Effector memory CD8-positive, alpha-beta T cell (primary cell): ENCODE measurements at places on chromosomes 5 and 9.

GRCh38 chr9:95082401-95083084 is 235.0 kb downstream of the FANCC start:
- no peak for DNase-seq

DNA sequence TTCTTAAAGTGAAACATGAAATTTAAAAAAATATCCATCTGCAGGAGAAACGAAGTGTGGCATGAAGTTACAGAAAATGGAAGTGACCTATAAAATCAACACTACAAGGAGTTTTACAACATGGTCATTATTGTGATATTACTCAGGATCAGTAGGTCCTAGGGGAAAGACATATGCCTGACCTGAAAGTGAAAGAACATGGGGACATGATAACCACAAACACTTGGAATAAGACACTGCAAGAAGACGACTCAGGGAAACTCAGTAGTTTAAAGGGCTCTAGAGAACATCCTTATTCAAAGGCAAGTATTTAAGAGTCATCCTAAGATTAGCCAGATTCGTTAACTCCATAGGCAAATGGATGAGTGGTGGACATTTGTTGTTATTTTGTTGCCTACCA is 19.9 kb upstream of the LPAR1 start:
- DNase-seq, result no peak

DNA sequence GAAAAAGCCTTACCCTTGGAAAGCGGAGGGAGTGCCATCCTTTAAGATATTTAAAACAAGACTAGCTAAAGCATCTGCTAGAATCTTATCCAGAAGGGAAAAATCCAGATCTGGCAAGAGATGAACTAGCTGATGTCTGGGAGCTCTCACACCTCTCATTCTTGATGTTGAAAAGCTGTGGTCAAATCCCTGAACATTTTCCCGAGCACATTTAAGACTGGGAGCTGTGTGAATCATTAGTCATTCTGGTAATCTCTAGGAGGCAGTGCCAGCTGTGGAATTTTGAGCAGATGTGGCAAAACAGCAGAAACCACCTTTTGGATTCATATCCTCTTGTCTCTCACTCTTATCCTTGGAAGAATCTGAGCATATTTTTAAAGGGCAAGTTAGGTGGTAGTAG is 218.0 kb downstream of the MAN2A1 start:
- no peak for DNase-seq

GRCh38 chr9:108060175-108060574 is 570.6 kb upstream of the KLF4 start:
- DNase-seq, result no peak

GRCh38 chr9:17551023-17551422 is 27.8 kb upstream of the SH3GL2 start:
- no peak for DNase-seq

GRCh38 chr5:77171141-77171910 is 39.2 kb upstream of the PDE8B start:
- no peak for DNase-seq

GRCh38 chr5:60228676-60229075 is 335.1 kb upstream of the PDE4D start:
- DNase-seq, result no peak

DNA sequence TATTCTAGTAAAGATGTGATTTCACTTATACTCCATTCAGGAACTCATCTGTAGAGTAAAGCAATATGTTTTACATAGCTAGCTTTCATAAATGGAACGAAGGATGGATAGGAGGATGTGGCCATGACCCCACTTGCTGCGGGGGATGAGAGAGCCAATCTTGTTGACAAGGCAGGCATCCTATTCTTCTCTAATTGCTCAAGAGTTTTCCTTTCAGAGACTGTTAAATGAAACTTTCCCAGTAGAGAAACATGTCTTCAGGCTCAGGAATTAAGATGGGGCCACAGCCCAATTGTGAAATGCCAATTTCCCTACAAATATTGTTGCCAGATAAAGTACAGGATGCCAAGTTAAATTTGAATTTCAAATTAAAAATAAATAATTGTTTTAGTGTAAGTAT is 196.2 kb upstream of the TUT7 start:
- no peak for DNase-seq

DNA sequence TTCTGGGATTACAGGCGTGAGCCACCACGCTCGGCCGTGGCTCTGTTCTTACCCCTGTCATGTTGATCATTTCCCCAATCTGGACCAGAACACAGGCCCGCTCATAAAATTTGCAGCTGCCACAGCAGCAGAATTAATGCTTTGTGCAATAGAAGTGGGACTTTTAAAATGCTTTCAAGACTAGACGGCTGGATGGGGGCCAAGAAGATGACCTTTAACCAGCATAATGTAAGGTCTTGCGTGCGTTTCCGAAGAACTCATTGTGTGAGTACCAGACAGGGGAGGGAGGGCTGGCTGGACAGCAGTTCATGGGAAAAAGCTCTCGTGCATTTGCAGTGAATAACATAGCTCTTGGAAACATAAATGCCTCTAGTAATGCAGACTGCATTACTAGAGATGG is 3.5 kb upstream of the WDR38 start:
- DNase-seq, result no peak

DNA sequence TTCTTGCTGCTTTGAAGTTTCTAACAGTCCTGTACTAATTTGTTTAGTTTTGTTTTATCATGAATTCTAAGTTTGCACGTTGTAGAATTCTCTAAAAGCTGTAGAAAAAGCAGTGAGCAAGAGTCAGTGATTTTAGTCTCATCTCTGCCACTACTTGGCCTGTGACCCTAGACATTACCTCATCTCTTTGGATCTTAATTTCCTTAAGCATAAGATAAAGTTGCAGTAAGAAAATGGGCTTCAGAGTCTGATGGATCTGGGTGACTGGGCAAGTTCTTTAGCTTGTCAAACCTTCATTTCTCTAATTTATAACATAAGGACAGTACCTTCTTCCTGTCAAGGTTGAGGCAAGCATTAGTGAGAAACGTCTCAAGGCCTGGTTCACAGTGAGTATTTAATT is 247.9 kb downstream of the DMRT2 start:
- DNase-seq, result no peak

- no peak for DNase-seq
Observed at GRCh38 chr5:74094096-74094781, 468.2 kb downstream of the ARHGEF28 start.

DNA sequence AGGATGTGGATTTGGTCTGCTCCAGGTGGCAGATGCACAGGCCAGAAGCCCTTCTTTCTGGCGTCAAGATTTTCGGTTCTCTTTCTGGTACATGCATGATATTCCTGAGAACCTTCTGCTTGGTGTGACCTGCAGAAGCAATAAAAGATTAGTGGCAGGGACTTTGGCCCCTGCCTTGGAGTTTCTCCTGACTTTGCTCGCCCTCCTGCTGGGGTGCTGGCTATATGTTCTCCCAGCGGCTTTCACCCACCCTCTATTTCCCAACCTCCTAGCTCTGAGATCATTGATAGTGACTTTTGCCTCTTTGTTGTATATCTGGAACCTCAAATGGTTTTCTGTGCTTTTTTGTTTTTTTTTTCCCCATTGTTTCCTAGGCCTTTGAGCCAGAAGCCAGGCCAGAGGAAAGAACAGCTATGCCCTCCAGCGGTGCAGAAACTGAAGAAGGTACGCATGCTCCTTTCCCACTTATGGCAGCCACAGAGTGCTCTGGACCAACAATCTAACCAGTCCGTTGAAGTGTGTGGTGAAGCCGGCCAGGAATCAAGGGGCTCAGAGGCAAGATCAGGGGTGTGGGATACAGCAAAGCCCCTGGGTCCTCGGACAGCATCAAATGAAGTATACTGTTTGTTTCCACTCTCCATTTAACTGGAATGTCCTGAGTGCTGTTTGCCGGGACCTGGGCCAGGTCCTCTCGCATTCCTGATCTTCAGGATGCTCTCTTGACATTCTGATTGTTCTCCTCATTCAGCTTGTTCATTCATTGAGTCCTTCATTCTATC is 154.5 kb downstream of the ARHGEF28 start:
- no peak for DNase-seq

DNA sequence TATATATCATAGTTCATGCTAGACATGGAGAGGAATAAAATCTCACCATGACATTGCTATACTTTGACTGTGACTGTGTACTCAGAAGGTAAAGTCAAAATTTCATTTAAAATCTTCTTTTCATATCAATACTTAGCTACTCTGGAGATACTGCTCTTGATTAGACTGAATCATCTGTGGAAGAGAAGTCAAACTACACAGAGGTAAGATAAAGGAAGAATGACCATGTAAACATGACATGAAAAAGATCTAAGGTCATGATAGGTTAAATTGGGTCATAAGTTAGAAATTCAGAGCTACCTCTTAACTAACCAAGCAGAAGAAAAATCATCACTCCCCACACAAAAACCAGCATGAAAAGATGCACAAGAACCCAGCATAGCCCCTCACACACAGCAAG is 44.8 kb upstream of the RLN1 start:
- no peak for DNase-seq

DNA sequence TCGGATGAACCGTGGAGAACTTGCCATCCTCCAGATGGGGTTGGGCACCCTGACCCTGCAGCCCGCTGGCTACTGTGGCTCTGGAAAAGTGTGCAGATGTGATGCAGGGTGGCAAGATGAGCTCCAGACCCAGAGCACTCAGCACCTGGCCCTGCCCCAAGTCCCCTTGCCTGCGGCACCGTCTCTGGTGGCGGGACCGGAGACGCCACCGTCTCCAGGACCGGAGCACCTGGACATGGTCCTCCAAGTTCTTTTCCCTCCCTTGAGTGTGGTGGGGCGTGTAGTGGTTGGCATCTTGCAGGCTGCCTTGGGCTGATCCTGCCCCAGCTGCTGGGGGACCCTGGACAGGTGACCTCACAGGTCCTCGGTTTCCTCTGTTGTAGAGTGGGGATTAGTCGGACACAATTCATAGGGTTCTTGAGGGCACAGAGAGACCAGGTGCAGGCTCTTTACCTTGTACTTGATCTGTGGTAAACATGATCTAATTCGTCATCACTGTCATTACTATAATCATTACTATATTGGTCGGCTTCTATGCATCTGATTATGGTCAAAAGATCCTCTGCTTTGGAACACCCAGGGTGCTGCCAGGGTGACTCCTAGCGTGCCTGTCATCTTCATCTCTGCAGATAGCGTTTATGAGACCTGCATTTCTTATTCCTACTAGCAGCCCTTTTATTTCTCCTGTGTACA is 83.5 kb downstream of the COL5A1 start:
- DNase-seq, result no peak

- DNase-seq, result no peak
Observed at GRCh38 chr5:143700994-143701393, 111.0 kb upstream of the HMHB1 start.

DNA sequence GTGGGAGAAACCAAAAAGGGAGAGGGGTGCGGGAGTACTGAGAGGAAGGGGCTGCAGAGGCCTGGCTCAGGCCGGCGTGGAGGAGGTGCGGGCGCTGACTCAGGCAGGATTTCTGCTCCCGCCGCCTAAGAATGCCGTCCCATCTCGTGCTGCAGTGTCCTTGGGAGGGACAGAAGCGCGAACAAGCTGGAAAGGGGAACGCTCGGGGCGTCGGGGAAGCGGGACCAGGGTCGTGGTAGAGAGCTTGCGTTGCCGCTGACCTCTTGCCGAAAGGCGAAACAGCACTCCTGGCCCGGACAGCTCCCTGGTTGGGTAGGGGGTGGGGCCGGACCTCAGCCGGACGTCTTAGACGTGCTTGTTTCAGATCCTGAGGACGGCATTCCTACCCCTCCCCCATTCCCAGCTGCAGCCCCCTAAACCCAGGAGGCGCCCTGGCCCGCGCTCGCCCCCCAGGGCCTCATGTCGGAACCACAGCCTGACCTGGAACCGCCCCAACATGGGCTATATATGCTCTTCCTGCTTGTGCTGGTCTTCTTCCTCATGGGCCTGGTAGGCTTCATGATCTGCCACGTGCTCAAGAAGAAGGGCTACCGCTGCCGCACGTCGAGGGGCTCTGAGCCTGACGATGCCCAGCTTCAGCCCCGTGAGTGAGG is 1.1 kb downstream of the RELL2 start:
- DNase-seq, result peak; percentile 57

DNA sequence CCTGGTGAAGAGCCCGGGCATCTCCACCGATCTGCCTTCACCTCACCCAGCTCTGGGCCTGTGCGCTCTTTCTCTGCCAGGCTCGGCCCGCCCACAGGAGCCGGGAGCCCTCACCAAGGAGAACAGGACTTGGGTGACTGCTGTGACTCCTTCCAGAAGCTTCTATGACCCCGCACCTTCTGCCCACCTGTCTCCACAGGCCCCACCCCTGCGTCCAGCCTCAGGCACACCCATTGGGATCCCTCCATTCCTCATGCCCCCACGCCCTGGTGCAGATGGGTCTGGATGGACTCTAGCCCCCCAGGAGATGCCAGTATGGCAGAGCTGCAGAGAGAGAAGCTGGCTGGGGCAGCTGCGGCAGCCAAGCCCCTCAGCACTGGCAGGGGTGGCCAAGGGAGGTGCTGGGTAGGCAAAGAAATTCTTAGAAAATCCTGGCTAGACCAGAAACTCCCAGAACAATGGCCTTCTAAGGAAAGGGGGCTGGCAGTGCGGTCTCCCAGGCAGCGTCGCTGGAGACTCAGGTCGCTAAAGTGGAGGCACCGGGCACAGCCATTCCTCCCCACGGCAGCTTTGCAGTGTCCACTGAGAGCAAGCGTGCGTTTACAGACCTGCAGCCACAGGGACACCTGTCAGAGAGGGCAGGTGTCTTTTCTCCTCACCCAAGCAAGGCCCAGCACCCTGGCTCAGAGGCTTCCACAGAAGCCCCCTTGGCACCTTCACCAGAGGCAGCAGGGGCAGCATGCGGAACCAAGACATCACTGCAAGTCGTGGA is 17.3 kb downstream of the LPCAT1 start:
- DNase-seq, result no peak

GRCh38 chr5:66413931-66414330 is 182.3 kb upstream of the MAST4 start:
- no peak for DNase-seq

GRCh38 chr9:110029429-110029955 is 178.5 kb downstream of the C9orf152 start:
- no peak for DNase-seq
